NCI-H1105 treated with DMSO at 0.1 percent for 48 hours (cell line): ENCODE measurements at places on chromosomes 5 and 9.

DNA sequence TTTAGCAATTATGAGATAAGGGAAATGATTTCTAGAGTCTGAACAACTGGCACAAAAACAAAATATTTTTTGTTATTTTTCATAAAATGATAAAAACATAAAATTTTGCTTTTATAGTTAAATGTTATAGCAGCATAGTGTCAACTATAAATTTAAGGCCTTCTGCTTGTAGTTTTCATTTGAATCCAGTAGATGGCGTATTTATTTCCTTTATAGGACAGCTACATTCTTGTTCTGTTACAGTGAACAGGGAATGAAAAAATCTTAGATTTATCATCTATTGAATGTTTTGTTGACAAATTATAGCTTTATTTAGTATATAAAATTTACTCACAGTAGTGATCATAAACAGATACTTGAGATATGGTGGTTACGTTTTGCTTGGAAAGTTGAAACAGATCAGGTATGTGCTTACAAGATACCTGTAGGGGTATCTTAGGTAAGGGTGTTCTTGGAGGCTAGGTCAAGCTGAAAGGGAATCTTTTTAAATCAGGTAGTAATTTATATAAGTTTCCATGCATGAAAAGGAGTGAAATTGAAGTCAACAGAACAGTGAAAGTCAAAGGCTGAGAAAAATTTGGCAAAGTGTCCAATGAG is 239.3 kb upstream of the GRIN3A start:
- DNase-seq: peak; percentile 43

DNA sequence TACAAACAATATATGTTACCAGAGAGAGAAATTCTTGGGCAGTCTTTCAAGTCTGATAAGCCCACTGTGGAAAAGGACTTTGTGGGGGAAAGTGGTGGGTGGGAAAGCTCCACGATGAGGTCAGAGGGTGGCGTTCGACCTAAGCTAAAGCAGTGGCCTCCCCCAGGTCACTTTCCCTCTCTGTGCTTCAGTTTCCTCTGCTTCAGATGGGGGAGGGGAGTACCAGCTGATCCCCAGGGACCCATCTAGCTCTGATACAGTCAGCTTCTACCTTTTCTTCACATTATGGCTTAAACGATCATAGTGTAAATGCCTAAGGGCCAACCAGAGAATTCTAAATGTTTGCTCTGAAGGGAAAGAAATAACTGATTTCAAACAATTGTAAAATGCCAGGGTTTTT is 36.6 kb upstream of the ARSB start:
- no peak for DNase-seq

DNA sequence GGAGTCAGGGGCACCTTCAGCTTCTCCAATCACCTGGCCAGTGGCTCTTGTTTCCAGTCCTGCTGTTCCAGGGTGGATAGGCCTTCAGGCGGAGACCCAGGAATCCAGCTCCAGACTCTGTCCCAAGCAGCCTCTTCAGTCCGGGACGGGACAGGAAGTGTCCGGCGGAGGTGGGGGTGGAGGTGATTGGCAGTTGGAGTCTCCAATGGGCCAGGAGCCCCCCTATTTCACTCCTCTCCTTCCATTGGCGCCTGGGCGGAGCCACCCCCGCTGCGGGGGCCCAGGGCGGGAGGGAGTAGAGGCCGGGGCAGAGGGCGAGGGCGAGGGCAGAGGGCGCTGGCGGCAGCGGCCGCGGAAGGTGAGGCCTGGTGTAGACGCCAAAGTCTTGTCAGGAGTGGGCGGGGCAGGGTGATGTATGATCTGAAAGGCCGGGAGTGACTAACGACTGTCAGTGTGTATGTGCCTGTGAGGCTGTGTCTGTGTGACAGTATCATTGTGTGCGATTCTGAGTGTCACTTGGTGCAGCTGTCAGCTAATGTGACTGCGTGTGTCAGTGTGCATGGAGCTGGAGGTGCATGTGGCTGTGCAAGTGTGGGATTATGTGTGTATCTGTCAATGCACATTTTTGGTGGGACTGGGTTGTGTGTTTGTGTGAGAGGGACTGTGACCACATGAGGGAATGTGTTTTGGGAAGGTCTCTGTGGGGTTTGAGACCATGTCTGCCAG is at the start of gene IL11RA:
Gene IL11RA, plus strand, starts transcription at position 310 of the 726 bp plus-strand sequence. CDS start 3,033 bp downstream, outside the sequence.
- peak; percentile 35 for DNase-seq

DNA sequence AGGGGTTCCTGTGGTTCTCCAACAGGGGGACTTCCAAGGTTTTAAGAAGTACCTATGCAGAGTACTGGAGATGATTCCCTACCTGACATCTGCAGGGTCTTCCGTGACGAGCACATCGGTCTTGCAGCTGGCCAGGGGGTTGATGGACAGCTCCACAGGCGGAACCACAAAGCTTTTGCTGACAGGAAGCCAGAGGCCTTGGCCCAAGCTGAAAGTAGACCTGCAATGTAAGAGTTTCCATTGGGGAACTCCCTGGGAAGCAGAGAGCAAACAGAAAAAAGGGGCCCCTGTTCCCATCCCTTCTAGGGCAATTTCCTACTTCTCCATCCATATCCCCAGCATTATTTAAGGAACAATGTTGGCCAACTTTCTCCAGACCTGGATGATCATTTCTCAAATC is 288.0 kb downstream of the TRIM32 start:
- DNase-seq: no peak

DNA sequence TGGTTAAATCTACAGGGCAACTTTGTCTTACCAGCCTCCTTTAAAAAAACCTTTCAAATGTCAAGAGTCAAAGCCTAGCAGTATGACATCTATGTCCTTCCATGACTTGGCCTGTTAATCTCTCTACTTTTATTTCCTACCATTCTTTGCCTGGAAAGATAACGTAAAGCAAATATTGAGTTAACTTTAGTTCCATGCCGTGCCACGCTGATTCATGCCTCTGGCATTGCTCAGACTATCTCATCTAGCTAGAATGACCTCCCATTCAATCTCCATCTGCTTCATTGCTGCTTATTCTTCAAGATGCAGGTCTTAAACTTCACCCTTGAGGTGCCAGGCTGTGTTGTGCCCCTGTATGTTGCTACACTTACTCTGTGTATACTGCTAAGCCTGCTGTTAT is 729.8 kb downstream of the EFNA5 start:
- DNase-seq: no peak

DNA sequence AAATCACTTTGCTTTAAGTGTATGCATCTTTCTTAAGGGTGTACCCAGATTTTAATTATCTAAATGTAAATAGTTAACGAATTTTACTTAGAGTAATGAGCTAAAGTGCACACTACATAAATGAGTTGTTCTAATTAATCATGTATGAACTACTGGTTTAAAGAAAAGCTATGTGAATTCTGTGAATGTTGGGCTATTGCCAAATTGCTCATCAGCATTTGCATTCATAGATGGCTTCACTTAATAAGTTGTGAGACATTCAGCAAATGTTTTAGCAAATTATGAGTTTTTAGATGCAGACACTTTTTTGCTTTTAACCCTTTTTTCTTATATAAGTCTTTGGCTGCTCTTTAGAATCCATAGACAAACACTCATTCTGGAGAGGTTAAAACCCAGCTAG is 175.7 kb downstream of the PBX3 start:
- no peak for DNase-seq

DNA sequence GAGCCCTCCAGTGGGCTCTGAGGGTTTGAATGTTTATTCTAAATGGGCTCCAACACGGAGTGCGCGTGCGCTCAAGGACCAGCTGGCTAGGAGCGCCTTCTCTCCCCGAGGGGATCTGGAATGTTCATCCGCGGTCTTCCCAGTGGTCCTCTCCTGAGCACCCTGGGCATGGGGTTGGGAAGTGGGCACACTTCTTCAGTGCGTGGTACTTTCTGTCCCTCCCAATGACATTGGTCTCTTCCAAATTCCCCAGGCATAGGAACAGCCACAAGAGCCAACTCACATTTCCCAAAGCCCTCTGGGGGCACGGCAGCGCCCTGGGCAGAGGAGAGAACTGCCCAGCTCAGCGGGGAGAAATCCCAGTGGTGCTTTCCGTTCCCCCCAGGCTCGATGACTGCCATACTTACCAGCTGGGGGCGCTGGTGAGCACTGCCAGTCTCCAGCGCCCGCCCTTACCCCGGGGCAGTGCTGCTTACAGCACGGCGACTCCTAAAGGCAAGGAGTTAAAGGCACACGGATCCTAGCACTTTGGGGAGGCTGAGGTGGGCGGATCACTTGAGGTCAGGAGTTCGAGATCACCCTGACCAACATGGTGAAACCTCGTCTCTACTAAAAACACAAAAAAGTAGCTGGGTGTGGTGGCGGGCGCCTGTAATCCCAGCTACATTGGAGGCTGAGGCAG is 29.9 kb upstream of the OBP2B start:
- no peak for DNase-seq
